ENCODE measurements at places on chromosomes 11 and 22.

- no peak for DNase-seq
Observed at GRCh38 chr11:76169473-76169896, 36.8 kb downstream of the WNT11 start.

GRCh38 chr11:64146036-64146955 lies 19.6 kb downstream of the MACROD1 start:
- DNase-seq = no peak

DNA sequence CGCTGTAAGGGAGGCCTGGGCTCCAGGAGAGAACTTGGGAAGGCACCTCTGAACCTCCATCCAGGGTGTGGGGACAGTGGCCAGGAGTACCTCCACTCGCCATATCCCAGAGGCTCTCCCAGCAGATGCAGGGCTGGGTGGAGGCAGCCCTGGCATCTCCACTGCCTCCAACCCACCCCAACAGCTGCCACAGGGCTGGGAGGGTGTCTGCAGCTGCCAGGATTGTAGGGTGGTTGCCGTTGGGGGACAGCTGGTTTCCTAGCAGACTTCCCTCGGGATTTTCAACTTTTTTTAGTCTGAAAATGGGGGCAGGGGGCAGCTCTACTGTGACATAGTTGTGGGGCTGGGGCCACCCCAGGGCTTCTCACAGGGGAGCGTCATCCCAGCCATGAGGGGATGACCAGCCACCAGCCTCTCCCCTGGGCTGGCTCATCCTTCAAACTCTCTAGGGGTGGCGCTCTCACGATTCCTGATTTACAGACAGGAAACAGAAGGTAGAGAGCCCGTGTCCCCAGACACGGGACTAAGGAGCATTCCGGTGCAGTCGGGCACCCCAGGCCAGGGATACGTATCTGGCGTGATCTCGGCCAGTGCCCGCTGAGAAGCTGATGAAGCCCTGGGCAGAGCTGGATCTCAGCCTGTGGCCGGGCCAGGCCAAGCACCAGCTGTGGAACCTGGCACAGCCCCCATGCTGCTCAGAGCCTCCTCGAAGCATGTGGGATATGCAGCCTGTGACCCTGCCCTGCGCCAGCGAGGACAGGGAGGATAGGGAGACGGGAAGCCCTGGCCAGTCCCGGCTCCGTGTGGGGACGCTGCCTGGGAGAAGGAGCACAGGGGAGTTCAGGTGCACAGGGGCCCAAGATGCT lies 9.9 kb downstream of the PRR5 start:
- no peak for DNase-seq

DNA sequence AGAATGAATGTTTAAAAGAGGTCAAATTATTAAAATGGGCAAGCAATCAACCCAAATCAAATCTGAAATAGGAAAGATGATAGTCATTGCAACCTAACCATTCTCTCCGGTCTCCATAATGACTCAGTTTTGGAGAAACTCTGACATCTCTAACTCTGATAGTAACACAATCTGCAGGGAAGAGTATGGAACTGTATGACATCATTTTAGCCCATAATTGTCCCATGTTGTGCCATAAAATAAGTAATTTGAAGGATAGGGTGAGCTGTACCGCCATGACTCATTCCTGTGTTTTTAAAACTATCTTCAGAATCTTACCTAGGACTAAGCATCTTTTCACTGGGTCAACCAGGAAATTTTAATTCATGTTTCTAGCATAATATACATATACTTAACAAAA lies 350.8 kb downstream of the DLG2 start:
- no peak for DNase-seq

DNA sequence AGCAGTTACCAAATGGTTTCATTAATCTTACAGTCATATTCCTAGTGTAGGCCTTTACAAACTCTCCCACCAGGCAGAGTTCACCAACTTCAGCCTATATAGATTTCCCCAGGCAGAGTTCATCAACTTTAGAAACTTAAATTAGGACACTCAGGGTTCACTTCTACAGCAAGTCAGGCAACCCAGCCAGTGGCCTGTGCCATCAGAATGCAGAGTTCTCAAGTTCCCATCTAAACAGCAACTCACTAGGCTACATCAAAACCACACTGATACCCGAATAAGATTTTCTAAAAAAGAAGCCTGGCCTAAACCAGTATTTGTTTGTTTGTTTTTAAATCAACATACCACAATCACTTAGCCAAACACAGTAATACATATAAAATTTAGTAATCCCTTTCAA lies 33.7 kb downstream of the PICALM start:
- no peak for DNase-seq

- no peak for DNase-seq
Observed at GRCh38 chr11:130599073-130599654, 150.7 kb downstream of the ADAMTS15 start.

GRCh38 chr11:119567688-119568582 lies 145.0 kb upstream of the THY1 start:
- DNase-seq = no peak

DNA sequence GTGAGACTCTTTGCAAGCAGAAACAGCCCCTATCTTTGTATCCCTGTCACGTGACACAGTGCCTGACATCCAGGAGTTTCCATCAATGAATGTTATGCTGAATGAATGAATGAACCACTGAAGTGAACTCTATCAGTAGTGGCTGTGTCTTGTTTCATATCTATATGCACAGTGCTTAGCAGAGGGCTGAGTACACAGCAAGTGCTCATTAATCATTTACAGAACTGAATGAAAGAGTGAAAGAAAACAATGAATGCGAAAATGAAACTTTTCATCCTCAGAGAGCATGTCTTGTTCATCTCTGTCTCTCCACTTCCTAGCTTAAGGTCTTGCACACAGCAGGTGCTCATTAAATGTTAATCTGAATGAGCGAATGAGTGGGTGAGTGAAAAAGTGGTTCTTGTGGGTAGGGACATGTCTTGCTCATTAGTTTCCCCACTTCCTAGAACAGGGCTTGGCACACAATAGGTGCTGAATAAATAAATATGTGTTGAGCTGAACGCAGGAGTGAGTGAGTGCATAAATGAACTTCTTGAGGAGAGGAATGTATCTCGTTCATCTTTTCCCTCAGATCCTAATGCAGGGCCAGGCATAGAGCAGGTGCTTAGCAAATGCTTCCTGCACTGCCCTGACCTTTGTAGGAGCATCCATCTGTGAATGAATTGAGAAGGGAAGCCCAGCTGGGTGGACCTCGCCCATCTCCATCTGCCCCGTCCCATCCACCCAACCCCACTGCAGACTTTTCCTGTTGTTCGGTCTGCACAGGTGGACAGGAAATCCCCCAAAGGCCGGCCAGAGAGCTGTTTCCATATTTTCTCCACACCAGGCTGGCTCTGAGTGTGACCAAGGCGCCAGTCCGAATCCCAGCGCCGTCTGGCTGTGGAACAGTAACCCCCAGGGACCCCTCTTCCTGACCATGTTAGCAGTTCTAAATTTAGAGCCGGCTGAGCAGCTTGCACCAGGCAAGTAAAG lies 113.4 kb upstream of the CRYBB3 start:
- DNase-seq = no peak

GRCh38 chr11:22792497-22792896 lies 37.1 kb downstream of the SVIP start:
- no peak for DNase-seq

- no peak for DNase-seq
Observed at GRCh38 chr11:60801194-60801593, 16.1 kb downstream of the MS4A10 start.

GRCh38 chr11:14974515-14975251 lies 2.5 kb upstream of the CALCA start:
- no peak for DNase-seq

DNA sequence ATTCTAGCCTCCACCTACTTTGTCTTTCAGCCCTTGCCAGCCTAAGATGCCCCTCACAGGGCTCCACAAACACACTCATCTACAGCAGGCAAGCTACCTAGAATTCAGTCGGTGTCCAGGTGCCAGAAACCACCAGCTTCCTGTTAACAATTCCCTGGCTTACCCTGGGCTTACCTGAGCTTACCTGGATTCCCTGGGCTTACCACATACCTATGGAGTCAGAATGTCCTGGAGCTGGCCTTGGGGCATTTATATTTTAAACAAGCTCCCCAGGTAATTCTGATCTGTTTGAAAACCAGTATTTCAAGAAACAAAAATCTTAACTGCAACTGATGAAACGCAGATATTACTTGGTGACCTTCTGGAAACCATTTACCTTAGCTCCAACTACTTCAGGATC lies 123.6 kb downstream of the SLC1A2 start:
- no peak for DNase-seq

Measured in natural killer cell treated with Interleukin-12 subunit alpha and Interleukin-12 subunit beta and Interleukin-15 and Interleukin-18, amount 100 ng/mL, for 72 hours (primary cell).